ENCODE measurements at places on chromosomes 4 and X. TPM values are rescaled to one million over a fixed set of nuclear protein-coding genes. Genes with fewer than 3 reads are reported as not detected.

GRCh38 chr4:91345632-91346031 is 958.1 kb upstream of the GRID2 start:
- H3K4me3 ChIP-seq = no peak overlapping the region
- no peaks in the 10 kb centered on the region for H3K4me1 ChIP-seq
- H3K36me3 ChIP-seq = no peaks in the 10 kb centered on the region
- H3K27me3 ChIP-seq = no peaks in the 10 kb centered on the region
- H3K27ac ChIP-seq = no peak overlapping the region
- no peak for DNase-seq

The ARX gene
- total RNA-seq = 0.24 TPM

DNA sequence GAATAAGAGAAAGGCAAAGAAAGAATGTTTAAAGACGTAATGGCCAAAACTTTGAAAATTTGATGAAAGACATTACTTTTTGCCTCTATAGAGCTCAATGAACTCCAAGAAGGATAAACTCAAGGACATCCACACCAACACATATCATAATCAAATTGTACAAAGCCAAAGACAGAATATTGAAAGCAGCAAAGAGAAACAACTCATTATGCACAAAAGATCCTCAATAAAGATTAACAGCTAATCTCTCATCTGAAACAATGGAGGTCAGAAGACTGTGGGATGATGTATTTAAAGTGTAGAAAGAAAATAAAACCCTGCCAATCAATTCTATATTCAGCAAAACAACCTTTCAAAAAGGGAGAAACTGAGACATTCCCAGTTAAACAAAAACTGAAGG is 129.1 kb upstream of the TEX13D start:
- no peaks in the 10 kb centered on the region for H3K36me3 ChIP-seq
- H3K27me3 ChIP-seq = no peaks in the 10 kb centered on the region
- no peak overlapping the region for H3K27ac ChIP-seq
- no peak for DNase-seq
- H3K4me1 ChIP-seq = no peaks in the 10 kb centered on the region

GRCh38 chr4:55866973-55867574 is 13.6 kb downstream of the EXOC1 start:
- no peak overlapping the region for H3K4me3 ChIP-seq
- H3K4me1 ChIP-seq = no peaks in the 10 kb centered on the region

The ADH1C gene
- not detected for total RNA-seq

DNA sequence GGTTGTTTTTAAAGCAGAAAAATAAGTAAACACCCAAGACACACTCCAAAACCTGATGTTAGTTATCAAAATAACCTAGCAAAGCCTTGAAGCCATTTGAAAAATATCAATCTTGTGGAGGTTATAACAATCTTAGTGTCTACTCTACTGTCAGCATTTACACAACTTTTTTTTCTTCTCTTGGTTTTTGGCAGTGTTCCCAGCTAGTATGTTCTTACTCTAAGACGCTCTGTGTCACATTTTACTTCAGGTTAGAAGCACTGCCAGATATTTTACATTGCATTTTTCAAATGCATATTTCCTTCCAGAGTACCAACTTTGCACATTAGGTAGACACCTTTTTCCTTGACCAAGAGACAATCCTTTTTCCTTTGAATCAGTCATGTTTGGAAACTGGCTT is 114.0 kb upstream of the INPP4B start:
- DNase-seq = no peak
- no peak overlapping the region for H3K4me3 ChIP-seq
- H3K27ac ChIP-seq = no peak overlapping the region
- no peaks in the 10 kb centered on the region for H3K27me3 ChIP-seq

DNA sequence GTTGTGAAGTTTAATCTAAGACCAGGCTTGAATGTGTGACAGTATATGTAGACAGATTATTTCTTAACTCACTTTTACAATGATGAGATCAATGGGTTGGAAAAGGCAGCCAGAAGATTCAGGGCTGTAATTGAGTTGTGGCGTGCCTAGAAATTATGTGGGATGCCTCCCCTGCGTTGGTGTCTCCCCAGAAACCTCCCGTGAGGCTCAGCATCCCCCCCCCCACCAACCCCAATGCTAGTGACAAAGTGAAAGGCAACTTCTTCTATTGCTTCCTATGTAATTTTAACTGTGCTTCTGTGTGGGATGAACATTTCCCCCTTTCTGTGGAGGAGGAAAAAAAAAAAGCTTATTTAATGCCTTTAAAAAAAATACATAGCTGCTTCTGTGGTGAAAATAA is 297.9 kb downstream of the ARHGAP10 start:
- no peak overlapping the region for H3K27ac ChIP-seq
- H3K36me3 ChIP-seq = no peaks in the 10 kb centered on the region
- H3K27me3 ChIP-seq = no peaks in the 10 kb centered on the region
- H3K4me1 ChIP-seq = no peaks in the 10 kb centered on the region

- H3K36me3 ChIP-seq = no peaks in the 10 kb centered on the region
- no peaks in the 10 kb centered on the region for H3K4me1 ChIP-seq
- peak; percentile 81 for DNase-seq
- peak within 1 kb of the TSS; percentile 83 for H3K4me3 ChIP-seq
Observed at GRCh38 chr4:153466081-153466948, at the start of gene TMEM131L. TSS of gene TMEM131L (plus strand) at chr4:153466360. CDS start at chr4:153466398, 38 bp downstream.

DNA sequence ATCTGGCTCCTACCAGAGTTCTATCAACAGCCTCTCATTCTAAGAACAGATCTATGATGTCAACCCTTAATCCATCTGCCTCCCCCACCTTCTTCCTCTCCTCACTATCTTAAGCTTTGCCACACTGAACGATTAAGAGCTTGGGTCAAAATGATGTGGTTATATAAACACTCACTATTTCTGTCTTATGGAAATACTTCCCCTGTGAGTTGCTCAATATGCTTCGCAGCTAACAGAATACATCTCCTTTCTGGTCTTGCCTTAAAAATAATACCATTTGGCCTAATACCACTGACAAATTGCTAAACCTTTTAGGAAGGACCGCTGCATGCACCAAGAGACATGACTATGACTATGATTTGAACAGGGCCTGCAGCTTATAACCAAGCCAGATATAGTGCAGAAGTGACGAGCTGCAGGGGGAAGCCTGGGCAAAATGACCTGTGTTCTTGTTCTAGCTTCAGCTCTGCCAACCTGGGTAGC is 130.9 kb downstream of the RNF150 start:
- H3K4me3 ChIP-seq = no peak overlapping the region
- no peak overlapping the region for H3K27ac ChIP-seq
- H3K36me3 ChIP-seq = no peaks in the 10 kb centered on the region
- no peak for DNase-seq
- no peaks in the 10 kb centered on the region for H3K27me3 ChIP-seq

The HSFX3 gene
- total RNA-seq = not detected

GRCh38 chr4:86916392-86916791 is 18.4 kb upstream of the AFF1 start:
- no peak overlapping the region for H3K4me3 ChIP-seq
- H3K36me3 ChIP-seq = no peaks in the 10 kb centered on the region
- no peak for DNase-seq
- H3K27ac ChIP-seq = no peak overlapping the region
- no peaks in the 10 kb centered on the region for H3K4me1 ChIP-seq
- H3K27me3 ChIP-seq = no peaks in the 10 kb centered on the region

DNA sequence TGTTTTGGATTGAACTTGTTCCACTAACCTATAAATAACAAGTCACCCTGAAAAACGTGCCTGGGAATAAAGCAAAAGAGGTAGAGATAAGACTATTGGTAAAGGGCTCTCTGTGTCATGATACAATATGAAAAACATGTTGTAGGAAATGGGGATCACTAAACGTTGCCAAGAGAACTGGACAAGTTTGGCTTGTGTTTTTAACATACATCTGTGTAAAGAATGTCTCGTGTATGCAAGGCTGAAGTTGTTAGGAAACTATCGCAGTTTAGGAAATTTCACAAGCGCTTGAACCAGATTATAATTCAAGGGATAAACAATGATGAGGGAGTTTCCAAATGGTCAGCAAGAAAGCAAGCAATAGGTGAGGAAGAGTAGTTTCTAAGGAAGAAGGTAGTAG is 655.8 kb downstream of the PCDH7 start:
- H3K27me3 ChIP-seq = no peaks in the 10 kb centered on the region
- no peak overlapping the region for H3K27ac ChIP-seq
- H3K36me3 ChIP-seq = peaks cover 2% of the 10 kb centered on the region
- no peaks in the 10 kb centered on the region for H3K4me1 ChIP-seq
- no peak overlapping the region for H3K4me3 ChIP-seq
- DNase-seq = no peak

DNA sequence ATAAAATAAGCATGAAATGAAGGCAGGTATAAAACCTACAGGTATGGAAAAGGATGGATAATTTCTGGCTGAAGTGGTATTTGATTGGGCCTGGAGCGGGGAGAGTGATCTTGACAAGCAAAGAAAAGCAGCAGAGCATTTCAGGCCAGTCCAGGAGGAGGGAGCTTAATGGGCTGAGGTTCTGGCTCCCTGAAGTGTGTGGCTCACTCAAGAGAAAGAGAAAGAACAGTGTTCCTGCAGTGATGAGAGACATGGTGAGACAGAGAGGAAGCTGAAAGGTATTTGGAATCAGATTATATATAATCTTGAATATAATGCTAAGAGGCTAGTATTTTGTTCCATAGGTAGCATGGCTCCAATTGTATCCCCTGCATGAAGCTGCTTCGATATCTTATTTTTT is 153.5 kb downstream of the MGST2 start:
- peaks cover 11% of the 10 kb centered on the region for H3K4me1 ChIP-seq
- peaks cover 11% of the 10 kb centered on the region for H3K36me3 ChIP-seq
- no peaks in the 10 kb centered on the region for H3K27me3 ChIP-seq
- no peak overlapping the region for H3K27ac ChIP-seq

DNA sequence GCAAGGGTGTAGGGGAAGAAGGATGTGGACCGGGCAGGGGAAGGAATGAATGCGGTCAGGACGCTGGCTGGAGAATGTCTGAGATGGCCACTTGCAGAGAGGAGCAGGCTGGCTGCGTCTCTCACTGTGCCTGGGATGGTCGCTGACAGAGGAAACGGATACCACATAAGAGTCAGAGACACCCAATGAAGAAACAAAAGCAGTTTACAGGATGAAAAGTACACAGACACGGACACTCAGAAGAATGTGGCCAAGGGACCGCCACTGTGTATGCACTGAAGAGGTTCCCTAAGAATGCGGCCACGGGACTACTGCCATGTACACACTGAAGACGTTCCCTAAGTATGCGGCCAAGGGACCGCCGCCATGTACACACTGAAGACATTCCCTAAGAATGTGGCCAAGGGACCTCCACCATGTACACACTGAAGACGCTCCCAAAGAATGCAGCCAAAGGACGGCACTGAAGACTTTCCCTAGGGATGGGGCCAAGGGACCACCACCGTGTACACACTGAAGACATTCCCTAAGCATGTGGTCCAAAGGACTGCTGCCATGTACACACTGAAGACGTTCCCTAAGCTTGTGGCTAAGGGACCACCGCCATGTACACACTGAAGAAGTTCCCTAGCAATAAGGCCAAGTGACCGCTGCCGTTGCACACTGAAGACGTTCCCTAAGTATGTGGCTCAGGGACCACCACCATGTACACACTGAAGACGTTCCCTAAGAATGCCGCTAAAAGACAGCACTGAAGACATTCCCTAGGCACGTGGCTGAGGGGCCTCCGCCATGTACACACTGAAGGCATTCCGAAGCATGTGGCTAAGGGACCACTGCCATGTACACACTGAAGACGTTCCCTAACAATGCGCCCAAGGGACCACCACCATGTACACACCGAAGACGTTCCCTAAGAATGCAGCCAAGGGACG is 32.2 kb downstream of the DHRSX start:
- H3K36me3 ChIP-seq = peaks cover 56% of the 10 kb centered on the region
- no peak for DNase-seq
- H3K27ac ChIP-seq = no peak overlapping the region
- no peak overlapping the region for H3K4me3 ChIP-seq
- H3K4me1 ChIP-seq = no peaks in the 10 kb centered on the region
- H3K27me3 ChIP-seq = no peaks in the 10 kb centered on the region

The RTL9 gene
- 0.13 TPM for total RNA-seq

- no peak overlapping the region for H3K27ac ChIP-seq
- DNase-seq = no peak
- no peaks in the 10 kb centered on the region for H3K27me3 ChIP-seq
- no peak overlapping the region for H3K4me3 ChIP-seq
Observed at GRCh38 chr4:188387179-188387791, 248.0 kb downstream of the TRIML1 start.

- no peak overlapping the region for H3K4me3 ChIP-seq
- H3K27ac ChIP-seq = no peak overlapping the region
- peak; percentile 45 for DNase-seq
- H3K36me3 ChIP-seq = no peaks in the 10 kb centered on the region
Observed at GRCh38 chr4:108861334-108861733, 98.5 kb upstream of the ETNPPL start.

The ADAMTS3 gene
- 0.94 TPM for total RNA-seq

DNA sequence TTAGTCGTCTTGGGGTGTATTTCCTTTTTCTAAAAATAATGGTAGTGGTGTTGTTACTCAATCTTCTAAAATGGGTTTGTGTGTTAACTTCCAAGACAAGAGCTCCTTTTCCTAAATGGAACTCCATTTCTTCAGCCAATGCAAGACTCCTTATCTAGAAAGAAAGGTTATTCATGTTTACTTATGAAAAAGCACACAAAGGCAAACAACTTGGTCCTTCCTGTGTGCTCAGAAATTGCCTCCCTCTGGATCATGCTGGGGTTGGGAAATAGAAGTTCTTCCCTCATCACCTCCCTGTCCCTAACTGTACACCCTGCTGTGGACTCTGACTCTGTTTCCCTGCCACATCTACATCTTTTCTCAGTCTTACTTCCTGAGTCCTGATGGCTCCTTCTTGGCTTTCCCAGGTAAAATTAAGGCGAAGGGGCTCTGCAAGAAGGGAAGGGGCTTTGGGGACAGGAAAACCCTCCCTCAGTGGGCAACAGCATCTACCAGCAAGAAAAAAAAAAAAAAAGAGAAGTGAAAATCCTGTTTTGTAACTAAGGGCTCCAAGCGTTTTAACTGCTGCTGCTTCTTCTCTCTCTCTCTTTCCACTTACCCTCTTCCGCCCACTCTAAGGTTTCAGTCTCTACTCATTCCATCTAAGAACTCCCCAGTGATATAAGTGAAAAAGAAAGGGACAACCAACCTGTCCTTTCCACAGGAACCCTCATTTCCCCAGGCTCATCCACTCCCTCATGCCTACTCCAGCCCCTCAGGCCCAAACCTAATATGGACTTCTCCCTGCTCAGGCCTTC is 19.8 kb upstream of the TASL start:
- H3K36me3 ChIP-seq = no peaks in the 10 kb centered on the region
- no peaks in the 10 kb centered on the region for H3K4me1 ChIP-seq
- no peaks in the 10 kb centered on the region for H3K27me3 ChIP-seq
- H3K27ac ChIP-seq = no peak overlapping the region
- no peak for DNase-seq

The TREX2 gene
- 1.3 TPM for total RNA-seq

The FMR1NB gene
- not detected for total RNA-seq

DNA sequence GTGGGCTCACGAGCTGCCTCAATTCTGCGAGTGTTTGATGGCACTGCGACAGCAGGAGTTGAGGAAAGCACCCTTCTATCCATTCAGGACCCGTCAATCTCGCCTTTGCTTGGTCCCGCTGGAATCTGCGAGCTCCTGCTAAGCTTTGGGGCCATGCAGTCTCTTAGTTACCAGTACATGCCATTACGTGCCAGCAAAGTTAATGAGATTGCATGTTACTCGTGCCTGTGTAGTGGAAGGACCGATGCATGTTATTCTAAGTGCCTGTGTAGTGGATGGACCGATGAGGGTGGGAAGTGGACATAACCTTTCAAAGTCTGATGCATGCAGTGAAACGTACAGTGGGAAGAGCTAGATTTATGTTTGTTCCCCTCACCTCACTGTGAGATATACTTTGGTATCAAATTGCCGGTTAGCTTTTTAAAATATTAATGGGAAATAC is 569 bp downstream of the RPS3A start:
- peaks cover 56% of the 10 kb centered on the region for H3K36me3 ChIP-seq
- peak overlapping the region; percentile 91 for H3K4me3 ChIP-seq
- no peaks in the 10 kb centered on the region for H3K4me1 ChIP-seq
- H3K27ac ChIP-seq = peak overlapping the region; percentile 52
- no peaks in the 10 kb centered on the region for H3K27me3 ChIP-seq
- no peak for DNase-seq
